ENCODE measurements at places on chromosomes 7 and 10. TPM values are rescaled to one million over a fixed set of nuclear protein-coding genes. Genes with fewer than 3 reads are reported as not detected.

DNA sequence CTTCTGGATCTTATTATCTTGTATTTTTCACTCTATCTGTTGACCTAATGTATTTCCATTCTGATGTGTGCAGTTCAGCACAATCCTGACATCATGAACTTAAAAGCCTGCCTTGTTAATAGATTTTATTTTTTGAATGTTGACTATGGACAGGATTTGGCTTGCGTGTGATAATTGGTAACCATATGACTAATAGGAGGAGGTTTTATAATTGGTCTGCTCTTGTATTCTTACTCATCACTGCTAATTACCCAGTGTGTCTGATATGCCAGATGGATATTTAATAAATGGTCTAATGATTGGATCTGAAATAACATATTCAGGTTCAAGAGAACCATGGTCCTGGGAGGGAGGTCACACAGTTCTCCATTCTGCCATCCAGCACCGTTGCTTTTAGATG lies 45.9 kb downstream of the MTURN start:
- H3K4me3 ChIP-seq = no peak overlapping the region
- H3K36me3 ChIP-seq = no peaks in the 10 kb centered on the region
- H3K4me1 ChIP-seq = no peaks in the 10 kb centered on the region
- no peak for DNase-seq

GRCh38 chr10:129078346-129078745 lies 388.7 kb upstream of the MGMT start:
- H3K4me3 ChIP-seq = no peak overlapping the region
- H3K4me1 ChIP-seq = no peaks in the 10 kb centered on the region
- no peak for DNase-seq

- H3K4me3 ChIP-seq = no peak overlapping the region
- DNase-seq = no peak
- H3K27me3 ChIP-seq = no peaks in the 10 kb centered on the region
- H3K4me1 ChIP-seq = no peaks in the 10 kb centered on the region
- H3K36me3 ChIP-seq = peaks cover 15% of the 10 kb centered on the region
Observed at GRCh38 chr7:107528461-107528860, 35.3 kb downstream of the COG5 start.

KCNH2 gene
- total RNA-seq = 10.7 TPM

NPFFR1 gene
- total RNA-seq = not detected

GRCh38 chr7:124088590-124088989 lies 55.7 kb upstream of the TMEM229A start:
- no peak overlapping the region for H3K4me3 ChIP-seq
- no peaks in the 10 kb centered on the region for H3K27me3 ChIP-seq
- H3K27ac ChIP-seq = no peak overlapping the region
- peaks cover 8% of the 10 kb centered on the region for H3K4me1 ChIP-seq

GRCh38 chr7:46089281-46089680 lies 168.2 kb upstream of the IGFBP3 start:
- H3K36me3 ChIP-seq = peaks cover 5% of the 10 kb centered on the region
- peak overlapping the region; percentile 15 for H3K27ac ChIP-seq
- DNase-seq = no peak
- H3K4me1 ChIP-seq = peaks cover 12% of the 10 kb centered on the region

DNA sequence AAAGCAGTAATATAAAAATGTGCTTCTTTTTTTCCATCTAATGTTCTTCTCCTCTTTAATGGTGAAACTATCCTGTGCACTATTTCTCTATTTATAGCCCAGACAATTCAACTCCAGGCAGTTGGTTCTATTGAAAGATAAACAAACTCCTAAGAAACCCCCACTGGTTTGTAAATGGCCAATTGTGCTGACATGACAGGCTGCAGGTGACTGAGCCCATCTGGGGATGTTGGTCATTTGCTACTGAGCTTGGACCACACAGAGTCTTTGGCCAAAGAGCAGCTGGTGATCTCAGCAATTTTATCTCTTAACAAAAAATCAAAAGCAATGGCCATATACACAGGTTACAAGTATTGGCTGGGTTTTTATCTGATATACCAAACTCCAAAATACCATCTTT lies 631.8 kb upstream of the CELF2 start:
- no peaks in the 10 kb centered on the region for H3K36me3 ChIP-seq
- no peak for DNase-seq
- no peaks in the 10 kb centered on the region for H3K4me1 ChIP-seq

ARHGAP12 gene
- 33.2 TPM for total RNA-seq

DNA sequence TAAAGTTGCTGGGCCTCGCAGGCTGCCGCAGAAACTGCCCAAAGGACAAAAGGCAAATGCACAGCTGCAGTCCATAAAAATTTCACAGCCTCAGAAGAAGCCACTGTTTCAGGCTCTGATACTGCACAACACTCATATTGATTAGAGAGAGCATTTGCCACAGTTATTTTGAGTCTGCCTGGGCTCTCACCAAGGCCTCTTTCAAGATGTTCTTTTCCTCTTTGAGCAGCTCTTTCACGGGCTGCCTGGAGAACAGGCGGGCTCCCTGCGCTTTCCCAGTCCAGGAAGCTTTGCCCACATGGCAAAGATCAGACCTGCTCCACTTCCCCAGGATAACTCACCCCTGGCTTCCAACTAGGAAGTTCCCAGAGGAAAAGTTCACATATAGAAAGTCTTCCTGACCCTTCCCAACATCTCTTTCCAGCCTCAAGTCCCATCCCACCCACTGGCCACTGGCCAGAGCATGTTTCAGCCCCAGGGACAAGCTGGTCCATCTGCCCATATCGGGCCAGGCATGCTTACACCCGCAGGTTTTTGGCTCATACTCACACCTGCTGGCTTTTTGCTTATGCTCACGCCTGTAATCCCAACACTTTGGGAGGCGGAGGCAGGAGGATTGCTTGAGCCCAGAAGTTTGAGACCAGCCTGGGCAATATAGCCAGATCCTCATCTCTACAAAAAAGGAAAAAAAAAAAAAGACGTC lies 3.3 kb downstream of the SLIT1 start:
- peaks cover 33% of the 10 kb centered on the region for H3K4me1 ChIP-seq
- no peak for DNase-seq
- H3K36me3 ChIP-seq = no peaks in the 10 kb centered on the region
- no peak overlapping the region for H3K4me3 ChIP-seq
- no peak overlapping the region for H3K27ac ChIP-seq

HIP1 gene
- total RNA-seq = 87.3 TPM

- no peak overlapping the region for H3K4me3 ChIP-seq
- no peak for DNase-seq
- H3K4me1 ChIP-seq = peaks cover 6% of the 10 kb centered on the region
- H3K36me3 ChIP-seq = no peaks in the 10 kb centered on the region
Observed at GRCh38 chr10:104615136-104615535, 26.0 kb upstream of the SORCS3 start.

DNA sequence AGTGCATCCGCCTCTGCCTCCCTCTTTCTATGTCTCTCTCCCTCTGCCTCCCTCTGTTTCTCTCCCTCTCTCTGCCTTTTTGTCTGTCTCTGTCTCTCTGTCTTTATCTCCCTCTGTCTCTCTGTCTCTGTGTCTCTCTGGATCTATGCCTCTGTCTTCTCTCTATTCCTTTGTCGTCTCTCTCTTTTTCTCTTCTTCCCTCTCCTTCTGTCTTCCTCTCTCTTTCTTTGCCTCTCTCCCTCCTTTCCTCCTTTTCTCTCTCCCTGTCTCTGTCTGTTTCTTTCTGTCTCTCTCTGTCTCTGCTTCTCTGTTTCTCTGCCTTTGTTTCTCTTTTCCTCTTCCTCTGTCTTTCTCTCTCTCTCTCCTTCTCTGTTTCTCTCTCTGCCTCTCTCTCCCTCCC lies 678.8 kb upstream of the NRP1 start:
- H3K36me3 ChIP-seq = no peaks in the 10 kb centered on the region
- H3K4me3 ChIP-seq = no peak overlapping the region
- no peak for DNase-seq
- H3K27ac ChIP-seq = no peak overlapping the region
- peaks cover 5% of the 10 kb centered on the region for H3K27me3 ChIP-seq

INTS15 gene
- 55.7 TPM for total RNA-seq

DNA sequence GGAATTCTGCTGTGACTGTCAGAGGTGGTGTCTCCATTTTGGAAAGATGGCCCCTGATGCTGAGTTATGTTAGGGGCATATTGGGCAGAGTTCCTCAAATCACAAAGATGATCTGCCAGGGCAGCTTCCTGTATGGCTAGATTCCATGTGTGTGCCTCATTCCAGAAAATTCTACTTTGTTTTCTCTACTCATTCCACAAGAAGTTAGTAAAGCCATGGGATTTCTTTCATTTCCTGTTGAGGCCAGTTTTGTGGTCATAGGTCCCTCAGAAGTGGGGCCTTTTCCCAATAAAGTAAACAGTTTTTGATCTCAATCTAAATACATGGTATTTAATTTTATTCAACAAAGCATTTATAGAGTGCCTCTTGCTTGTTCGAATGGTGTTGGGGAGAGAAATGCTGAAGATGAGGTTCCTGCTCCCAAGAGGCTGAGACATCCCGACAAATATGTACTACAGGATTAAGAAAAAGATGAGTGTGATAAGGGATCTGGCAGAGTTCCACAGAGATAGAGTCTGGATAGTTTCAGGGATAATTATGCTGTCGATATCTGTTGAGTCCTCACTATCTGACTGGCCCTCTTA lies 33.0 kb downstream of the MINDY4 start:
- no peak for DNase-seq
- peaks cover 24% of the 10 kb centered on the region for H3K4me1 ChIP-seq
- H3K27me3 ChIP-seq = no peaks in the 10 kb centered on the region
- peaks cover 16% of the 10 kb centered on the region for H3K36me3 ChIP-seq
- H3K27ac ChIP-seq = no peak overlapping the region

- H3K27me3 ChIP-seq = peaks cover 3% of the 10 kb centered on the region
- H3K4me1 ChIP-seq = peaks cover 27% of the 10 kb centered on the region
- H3K27ac ChIP-seq = no peak overlapping the region
Observed at GRCh38 chr10:13698217-13698616, 111.5 kb downstream of the PRPF18 start.

DNA sequence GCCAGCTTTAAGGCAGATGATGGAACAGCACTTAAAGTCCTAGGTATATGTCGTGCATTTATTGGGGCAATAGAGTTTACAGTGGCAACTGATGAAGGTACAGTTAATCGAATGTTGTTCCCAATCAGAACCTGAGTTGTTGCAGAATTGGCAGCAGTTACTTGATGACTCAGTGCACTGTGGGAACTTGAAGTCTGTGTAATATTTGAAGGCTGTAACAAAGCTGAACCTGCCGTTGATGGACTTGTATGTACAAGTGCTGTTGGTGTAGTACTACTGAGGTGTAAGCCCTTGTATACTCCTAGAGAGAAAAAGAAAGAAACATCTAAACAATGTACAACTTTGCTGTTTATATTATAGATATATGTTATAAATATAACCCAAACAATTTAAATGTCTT lies 75.3 kb downstream of the EPC1 start:
- no peak for DNase-seq
- H3K4me1 ChIP-seq = no peaks in the 10 kb centered on the region
- peaks cover 37% of the 10 kb centered on the region for H3K36me3 ChIP-seq
- H3K4me3 ChIP-seq = no peak overlapping the region
- H3K27me3 ChIP-seq = no peaks in the 10 kb centered on the region

GPR26 gene
- not detected for total RNA-seq

- no peak overlapping the region for H3K27ac ChIP-seq
- H3K27me3 ChIP-seq = peaks cover 4% of the 10 kb centered on the region
- no peaks in the 10 kb centered on the region for H3K36me3 ChIP-seq
Observed at GRCh38 chr7:123941391-123942180, 16.5 kb downstream of the SPAM1 start.

GRCh38 chr7:148436571-148436970 lies 154.0 kb upstream of the C7orf33 start:
- no peaks in the 10 kb centered on the region for H3K4me1 ChIP-seq
- no peak for DNase-seq
- H3K27me3 ChIP-seq = no peaks in the 10 kb centered on the region
- no peaks in the 10 kb centered on the region for H3K36me3 ChIP-seq

GRCh38 chr7:76051840-76052239 lies 3.9 kb downstream of the MDH2 start:
- no peaks in the 10 kb centered on the region for H3K27me3 ChIP-seq
- peaks cover 8% of the 10 kb centered on the region for H3K36me3 ChIP-seq
- no peak for DNase-seq
- H3K4me1 ChIP-seq = peaks cover 22% of the 10 kb centered on the region
- H3K27ac ChIP-seq = no peak overlapping the region
- no peak overlapping the region for H3K4me3 ChIP-seq

KCNK18 gene
- not detected for total RNA-seq

- no peak for DNase-seq
- H3K27me3 ChIP-seq = peaks cover 4% of the 10 kb centered on the region
- no peak overlapping the region for H3K27ac ChIP-seq
- no peaks in the 10 kb centered on the region for H3K4me1 ChIP-seq
- H3K36me3 ChIP-seq = no peaks in the 10 kb centered on the region
- no peak overlapping the region for H3K4me3 ChIP-seq
Observed at GRCh38 chr7:25385506-25386136, 157.3 kb upstream of the NPVF start.

DNA sequence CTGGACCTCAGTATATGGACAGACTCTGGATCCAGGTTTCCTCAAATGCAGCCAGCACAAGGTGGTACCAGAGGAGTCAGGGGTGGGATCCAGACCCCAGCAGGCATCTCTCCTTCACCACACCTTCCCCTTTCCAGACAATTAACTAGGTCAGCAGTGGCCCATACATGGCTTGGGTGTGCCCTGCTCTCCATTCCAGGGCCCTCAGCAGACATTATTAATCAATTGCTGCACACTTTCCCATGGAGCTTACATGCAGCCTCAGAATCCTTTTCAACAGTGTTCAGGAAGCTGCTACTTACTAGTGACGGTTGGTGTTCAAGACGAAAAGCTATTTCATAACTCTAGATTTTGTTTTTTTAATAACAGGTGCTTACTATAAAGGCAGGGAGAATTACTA lies 6.0 kb downstream of the COL13A1 start:
- no peaks in the 10 kb centered on the region for H3K36me3 ChIP-seq
- no peak for DNase-seq
- H3K27me3 ChIP-seq = peaks cover 22% of the 10 kb centered on the region
- peaks cover 36% of the 10 kb centered on the region for H3K4me1 ChIP-seq
- no peak overlapping the region for H3K4me3 ChIP-seq

OR2A14 gene
- total RNA-seq = not detected

- no peak for DNase-seq
- no peak overlapping the region for H3K27ac ChIP-seq
- H3K36me3 ChIP-seq = no peaks in the 10 kb centered on the region
- no peaks in the 10 kb centered on the region for H3K27me3 ChIP-seq
- peaks cover 15% of the 10 kb centered on the region for H3K4me1 ChIP-seq
- H3K4me3 ChIP-seq = no peak overlapping the region
Observed at GRCh38 chr7:33667196-33667595, 238.1 kb upstream of the BMPER start.

All from neural crest cell (in vitro differentiated cells).